PC-3 (cell line): ENCODE measurements at places on chromosomes 11 and 22.

- no peak for DNase-seq
Observed at GRCh38 chr22:36369004-36369921, 18.5 kb downstream of the MYH9 start.

GRCh38 chr22:35450824-35451569, 51.1 kb downstream of the MCM5 start:
- no peak for DNase-seq

- no peak for DNase-seq
Observed at GRCh38 chr11:9037963-9038362, 34.2 kb upstream of the NRIP3 start.

GRCh38 chr11:65119670-65119995, 2.1 kb upstream of the ZNHIT2 start:
- DNase-seq: no peak

GRCh38 chr11:105219269-105219668, 79.7 kb upstream of the CARD18 start:
- DNase-seq: peak; percentile 18

- no peak for DNase-seq
Observed at GRCh38 chr11:129611661-129612446, 203.8 kb upstream of the TMEM45B start.

DNA sequence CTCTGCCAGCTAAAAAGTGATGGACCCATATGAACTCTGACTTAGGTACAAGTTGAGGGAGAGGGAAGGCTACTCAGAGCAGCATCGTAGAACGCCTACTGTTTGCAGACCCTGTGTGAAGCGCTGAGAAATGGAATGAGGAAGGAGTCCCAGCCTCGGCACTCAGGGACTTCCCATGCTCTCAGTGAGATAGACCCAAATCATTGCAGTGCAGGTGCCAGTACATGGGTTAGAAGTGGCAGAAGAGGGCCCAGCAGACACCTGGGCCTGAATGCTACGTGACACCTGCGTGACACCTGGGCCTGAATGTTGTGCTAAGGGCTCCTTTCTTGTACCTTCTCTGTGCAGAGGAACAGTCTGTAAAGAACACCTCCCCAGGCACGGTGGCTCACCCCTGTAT, 2.6 kb upstream of the PDGFB start:
- no peak for DNase-seq

- DNase-seq: no peak
Observed at GRCh38 chr11:77411137-77411707, 62.7 kb downstream of the PAK1 start.

DNA sequence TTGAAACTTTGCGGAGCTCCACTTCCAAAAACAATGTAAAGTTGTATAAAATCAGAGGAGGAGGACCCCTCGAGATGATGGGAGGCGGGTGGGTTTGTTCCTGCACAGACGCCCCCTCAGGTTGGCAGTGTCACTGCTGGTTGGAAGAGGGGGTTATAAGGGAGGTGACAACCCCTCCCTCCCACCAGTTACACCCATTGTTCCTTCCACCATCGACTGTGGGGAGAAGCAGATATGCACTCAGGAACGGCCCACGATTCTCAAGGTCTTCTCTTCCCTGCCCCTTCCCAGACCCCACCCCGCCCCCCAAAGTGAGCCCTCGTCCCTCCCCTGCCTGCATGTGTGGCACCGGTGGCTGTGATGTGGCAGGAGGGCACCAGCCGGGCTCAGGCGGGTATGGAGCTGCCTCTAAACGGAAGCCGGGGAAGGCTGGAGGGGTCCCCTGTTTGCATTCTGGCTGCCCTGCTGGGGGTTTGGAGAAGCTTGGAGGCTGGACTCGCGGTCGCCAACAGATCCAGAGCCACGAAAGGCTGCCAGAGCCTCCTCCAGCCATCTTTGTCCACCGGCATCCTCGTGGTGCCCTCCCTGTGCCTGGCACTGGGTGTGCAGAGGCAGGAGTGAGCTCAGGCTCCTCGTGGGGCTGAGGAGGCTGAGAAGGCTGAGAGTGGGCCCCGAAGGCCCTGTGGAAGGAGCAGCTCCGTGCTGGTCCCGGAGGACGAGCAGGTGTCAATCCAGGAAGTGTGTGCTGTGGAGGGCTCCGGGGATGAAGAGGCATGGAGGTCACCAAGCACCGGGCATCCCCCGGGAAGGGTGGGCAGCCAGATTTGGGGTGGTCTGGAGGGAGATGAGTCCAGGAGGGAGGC, 778 bp downstream of the KDELR3 start:
- no peak for DNase-seq

GRCh38 chr11:42337786-42338455, 878.5 kb upstream of the LRRC4C start:
- peak; percentile 34 for DNase-seq

DNA sequence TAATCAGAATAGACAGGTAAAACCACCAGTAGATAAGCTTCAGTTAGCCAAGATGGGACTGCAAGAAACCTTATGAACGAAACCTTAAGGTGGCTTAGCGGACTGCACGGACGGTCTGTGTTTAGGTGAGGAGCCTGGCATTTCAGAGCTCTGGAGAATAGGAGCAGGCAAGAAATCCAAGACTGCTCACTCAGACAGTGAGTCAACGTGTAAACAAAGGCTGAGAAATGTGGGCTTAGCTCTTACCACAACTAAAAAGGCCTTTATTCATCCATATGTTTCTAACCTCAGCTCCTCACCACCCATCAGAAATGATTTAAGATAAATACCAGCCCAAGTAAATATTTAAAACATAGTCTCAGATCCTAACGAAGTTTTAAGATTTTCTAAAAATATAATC, 657.7 kb downstream of the OPCML start:
- DNase-seq: peak; percentile 38

- DNase-seq: peak; percentile 78
Observed at GRCh38 chr11:2196970-2197770, 25.6 kb upstream of the TH start.

DNA sequence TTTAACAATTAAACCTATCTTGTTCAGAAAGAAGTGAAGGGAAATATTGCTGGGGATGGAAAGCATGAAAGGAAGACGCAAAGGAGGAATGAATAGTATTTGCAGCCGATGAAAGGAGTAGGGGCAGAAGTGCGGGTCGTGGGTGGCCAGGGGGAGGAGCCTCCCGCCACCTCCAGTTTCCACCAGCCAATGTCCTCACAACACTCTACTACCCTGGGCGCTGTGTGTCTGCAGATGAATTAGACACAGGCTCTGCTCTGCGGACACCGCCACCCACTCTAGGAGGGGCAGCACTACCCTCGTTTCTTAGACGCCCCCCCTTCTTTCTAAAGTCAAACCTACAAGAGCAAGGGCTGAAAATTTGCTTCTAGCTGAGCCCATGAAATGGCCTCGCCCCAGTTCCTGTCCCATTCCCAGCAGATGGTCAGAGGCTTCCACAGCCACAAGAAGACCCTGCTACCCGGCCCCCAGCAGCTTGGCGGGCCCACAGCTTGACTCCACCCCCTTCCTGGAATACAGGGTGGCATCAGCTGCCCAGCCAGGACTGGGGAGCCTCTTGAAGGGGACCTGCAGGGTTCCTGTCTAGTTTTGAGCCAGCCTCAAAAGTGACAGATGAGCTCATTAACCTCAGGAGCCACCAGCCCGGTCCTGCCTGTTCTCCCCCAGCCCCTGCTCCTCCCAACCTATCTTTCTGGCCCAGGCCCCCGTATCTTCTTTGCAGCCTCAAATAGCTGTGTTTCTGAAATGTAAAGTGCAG, 268.1 kb downstream of the BUD13 start:
- no peak for DNase-seq

DNA sequence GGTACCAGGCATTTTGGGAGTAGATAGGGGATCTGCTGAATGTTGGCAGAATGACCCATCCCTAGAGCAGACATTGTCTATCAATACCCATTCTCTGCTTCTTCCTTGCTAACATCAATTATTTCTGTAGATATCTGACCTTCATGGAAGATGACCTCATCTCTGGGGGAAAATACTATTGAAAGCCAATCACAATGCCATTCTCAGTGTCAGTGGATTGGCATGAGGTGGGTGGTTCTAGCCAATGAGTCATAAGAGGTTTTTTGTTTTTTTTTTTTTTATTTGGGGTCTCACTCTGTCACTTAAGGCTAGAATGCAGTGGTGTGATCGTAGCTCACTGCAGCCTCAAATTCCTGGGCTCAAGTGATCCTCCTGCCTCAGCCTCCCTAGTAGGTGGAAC, 42.5 kb downstream of the SNX19 start:
- DNase-seq: peak; percentile 70

- DNase-seq: no peak
Observed at GRCh38 chr11:116692318-116693101, 80.3 kb downstream of the BUD13 start.

DNA sequence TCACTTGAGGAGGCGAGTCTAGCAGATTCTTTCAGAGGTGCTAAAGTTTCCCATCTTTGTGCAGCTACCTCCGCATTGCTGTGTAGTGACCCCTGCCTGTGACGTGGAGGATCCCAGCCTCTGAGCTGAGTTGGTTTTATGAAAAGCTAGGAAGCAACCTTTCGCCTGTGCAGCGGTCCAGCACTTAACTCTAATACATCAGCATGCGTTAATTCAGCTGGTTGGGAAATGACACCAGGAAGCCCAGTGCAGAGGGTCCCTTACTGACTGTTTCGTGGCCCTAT, 8.9 kb upstream of the SAMM50 start:
- no peak for DNase-seq

DNA sequence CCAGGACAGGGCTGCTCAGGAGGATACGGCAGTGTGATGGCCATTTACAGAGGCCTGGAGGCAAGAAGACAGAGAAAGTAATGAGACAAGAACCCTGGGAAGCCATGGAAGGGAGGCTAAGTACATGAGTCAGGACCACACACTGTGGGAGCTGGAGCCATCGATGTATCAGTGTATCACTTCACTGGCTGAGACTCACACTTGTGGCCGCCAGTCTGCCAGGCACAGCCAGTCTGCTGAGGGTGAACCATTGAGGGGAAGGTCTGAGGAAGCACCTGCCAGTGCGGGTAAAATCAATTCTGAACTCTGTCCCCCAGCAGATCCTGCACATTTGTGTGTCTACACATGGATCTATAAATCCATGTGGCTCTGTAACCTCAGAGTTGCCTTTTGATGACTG, 195.6 kb downstream of the GRIK4 start:
- no peak for DNase-seq

- DNase-seq: no peak
Observed at GRCh38 chr11:34750692-34751405, 130.0 kb downstream of the EHF start.

- peak; percentile 59 for DNase-seq
Observed at GRCh38 chr11:74487875-74488274, 5.6 kb downstream of the LIPT2 start.

GRCh38 chr11:92489826-92490399, 265.3 kb downstream of the FAT3 start:
- DNase-seq: no peak

DNA sequence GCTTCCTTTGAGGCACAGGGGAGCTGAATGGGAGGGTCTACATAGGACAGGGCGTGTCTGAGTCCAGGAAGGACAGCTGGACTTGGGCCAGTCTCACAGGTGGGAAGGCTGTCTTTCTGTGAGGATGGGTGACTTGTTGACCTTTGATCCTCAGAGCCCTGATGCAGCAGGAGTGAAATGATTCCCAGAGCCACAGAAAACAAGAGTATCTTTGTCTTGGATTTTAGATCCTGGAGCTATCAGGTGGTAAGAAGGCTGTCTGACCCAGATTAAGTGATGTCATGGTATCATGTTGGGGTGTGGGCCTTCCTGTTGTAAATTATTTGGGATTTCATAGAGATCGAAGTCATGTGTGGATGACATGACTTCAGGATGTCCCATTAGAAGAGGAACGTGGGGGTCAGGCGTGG, 15.0 kb downstream of the PTPRJ start:
- no peak for DNase-seq

- no peak for DNase-seq
Observed at GRCh38 chr11:8733852-8734251, 51.3 kb downstream of the RPL27A start.

DNA sequence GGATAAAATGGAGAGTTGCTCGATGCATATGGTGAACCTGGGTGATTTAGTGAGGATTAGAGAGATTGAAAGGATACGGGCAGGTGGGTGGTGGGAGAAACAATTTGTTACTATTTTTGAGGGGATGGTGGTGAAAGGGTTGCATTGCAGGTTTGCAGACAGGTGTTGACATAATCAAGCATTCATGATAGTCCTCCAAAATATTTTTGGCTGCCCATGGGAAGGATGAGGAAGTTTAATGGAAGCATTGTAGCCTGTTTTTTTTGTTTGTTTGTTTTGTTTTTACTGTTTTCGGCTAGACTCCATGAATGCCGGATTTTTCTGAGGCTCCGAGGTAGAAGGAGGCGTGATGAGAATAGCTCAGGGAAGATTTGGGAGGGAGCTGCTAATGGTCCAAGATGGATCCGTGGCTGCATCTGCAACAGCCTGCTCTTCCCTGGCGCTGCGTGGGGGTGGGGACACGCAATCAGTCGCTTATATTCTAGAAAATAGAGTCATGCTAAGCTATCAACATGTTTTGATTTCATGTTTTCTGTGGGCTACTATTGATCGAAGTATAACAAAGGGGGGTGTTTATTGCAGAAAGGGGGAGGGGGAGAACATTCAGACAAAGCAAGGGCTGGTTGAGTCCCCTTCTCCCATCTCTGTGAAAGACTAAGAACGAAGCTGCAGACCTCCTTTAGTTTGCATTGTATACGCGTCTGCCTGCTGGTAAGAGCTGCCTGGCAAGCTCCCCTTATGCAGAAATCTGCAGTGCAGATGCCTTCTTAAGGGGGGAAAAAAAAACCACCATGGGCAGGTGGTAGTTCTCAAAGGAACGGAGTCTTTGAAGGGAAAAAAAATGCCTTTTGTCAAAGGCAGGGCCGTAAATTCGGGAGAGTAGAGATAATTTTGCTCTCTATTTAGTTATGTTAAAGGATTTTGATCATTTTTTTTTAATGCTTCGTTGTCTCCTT, 1.0 kb downstream of the RTN3 start:
- peak; percentile 44 for DNase-seq

- no peak for DNase-seq
Observed at GRCh38 chr22:48857202-48857805, 970.4 kb downstream of the BRD1 start.
